NCI-H2171 (cell line): ENCODE measurements at places on chromosomes 3 and 15.

- no peak for DNase-seq
These were observed 75.0 kb upstream of the ATP2B2 start for GRCh38 chr3:10580426-10580825.

GRCh38 chr3:189186101-189186500, 14.3 kb downstream of the TPRG1 start:
- no peak for DNase-seq

- no peak for DNase-seq
These were observed 75.4 kb upstream of the PLXNA1 start for GRCh38 chr3:126907557-126907956.

GRCh38 chr3:178628037-178628436, 91.8 kb downstream of the KCNMB2 start:
- no peak for DNase-seq

- no peak for DNase-seq
These were observed 5.3 kb downstream of the CASR start for GRCh38 chr3:122188737-122189136.

- no peak for DNase-seq
These were observed 34.4 kb upstream of the GLCE start for GRCh38 chr15:69126054-69126469.

GRCh38 chr15:96150254-96150653, 180.2 kb upstream of the NR2F2 start:
- DNase-seq: no peak

DNA sequence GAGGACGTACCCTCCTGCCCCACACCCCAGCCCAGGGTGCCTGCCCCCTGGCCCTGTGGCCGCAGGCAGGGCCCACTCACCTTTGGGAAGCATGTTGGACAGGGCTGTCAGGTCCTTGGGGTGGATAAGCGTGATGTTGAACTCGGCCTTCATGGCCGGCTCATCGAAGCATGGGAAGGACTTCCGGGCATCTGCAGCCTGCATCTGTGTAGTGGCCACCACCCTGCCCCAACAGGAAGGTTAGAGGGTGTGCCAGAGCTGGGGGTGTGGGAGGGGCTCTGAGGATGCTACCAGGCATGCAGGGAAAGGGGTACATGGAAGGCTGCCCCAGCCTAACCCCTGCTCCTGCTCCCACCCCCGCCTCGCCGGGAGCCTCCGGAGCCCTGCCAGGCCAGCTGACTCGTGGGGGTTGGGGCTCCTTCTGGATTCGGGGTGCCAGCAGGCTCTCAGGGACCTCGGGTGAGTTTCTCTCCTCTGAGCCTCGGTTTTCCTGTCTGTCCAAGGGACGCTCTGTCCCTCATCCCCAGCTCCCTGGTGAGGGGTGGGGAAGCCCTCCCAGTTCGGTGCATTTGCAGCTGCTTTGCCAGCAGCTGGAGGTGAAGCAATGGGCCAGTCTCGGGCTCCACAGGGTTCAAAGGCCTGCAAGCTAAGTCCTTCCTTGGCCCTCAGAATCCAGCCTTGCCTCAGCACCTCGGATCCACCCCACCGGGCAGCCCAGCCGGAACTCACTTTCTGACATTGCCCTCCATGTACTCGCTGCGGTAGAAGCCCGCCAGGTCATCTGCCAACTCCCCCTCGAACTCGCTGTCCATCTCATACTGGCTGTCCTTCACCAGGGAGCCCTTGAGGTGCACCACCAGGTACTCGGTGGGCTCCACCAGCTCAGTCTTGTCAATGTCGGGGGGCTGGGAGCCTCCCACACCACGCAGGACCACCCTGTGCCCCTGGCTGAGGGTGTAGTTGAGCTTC, 9.1 kb downstream of the ANPEP start:
- no peak for DNase-seq

DNA sequence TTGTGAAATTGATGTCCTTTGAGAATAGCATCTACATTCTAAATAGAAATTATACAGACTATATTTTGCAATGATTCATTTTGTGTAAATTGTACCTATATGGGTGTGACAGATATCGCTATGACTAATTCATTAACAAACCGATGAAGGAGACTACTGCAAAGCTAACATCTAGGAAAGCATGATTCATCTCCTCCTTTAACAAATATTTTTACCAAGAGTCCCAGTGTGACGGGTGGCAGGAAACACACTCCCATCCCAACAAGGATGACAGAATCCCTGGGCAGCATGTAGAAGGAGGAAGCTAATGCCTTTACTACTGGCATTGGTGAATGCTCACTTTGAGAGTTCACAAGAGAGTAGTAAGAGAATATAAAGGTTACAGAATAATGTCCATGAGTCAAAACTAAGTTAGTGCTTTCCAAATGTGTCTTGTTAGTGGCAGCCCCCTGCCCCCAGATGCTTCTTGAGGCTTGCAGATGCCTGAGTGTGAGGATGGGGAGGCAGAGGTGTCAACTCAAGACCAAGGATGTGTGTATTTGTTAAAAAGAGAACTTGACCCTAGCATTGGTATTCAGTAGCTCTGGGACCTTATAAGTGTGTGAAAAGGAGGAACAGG, 180.6 kb downstream of the FMN1 start:
- DNase-seq: no peak
